ENCODE measurements at places on chromosomes 2 and 18.

DNA sequence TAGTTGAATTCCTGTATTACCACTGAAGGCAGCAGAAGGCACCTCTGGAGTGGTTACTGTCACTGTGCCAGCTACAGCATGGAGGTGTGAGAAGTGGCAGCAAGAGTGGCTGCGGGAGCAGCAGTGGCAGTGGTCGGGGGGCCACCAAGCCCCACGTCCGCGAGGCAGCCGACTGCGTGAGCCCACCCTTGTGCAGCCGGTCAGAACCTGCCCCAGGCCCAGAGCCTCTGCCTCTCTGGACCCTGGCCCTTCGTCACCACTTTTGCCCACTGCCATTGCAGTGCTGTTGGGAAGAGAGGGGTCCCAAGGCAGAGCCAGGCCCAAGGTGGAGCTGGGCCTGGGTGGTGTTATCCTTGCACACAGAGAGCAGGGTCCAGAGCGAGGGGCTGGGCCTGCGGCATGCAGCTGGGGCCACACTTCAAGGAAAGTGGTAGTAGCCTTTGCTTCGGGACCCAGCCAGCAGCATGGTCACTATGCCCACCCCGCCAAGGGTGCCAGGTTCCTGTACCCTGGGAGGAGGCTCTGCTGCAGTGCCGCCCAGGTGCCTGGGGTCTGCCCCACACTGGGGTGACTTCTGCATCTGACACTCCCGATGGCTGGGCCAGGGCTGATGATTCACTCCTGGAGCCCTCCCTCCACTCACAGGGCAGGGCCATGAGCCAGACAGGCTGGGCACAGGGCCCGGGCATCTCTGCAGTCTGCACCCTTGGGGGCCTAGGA, 450.1 kb upstream of the LRATD1 start:
- DNase-seq = no peak

DNA sequence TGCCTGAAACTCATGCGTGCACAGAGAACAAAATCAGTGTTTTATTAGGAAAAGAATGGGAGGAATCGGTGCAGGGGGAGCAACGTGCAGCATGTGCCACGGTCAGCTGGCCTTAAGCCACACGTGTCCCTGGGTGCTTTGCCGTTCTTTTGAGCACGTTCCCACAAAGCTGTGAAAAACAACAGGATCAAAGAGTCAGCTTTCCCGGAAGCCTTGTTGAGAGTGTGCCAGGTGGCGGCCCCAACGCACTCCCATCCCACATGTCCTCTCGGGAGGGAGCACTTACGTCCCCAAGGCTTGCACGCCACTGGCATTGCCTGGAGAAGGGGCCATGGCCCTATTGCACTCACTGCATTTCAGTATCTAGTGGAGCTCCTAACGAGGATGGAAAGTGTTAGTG, 511.2 kb downstream of the EIPR1 start:
- DNase-seq = no peak

GRCh38 chr2:26682155-26682554, 10.4 kb upstream of the KCNK3 start:
- no peak for DNase-seq

- DNase-seq = no peak
Observed at GRCh38 chr18:62198259-62198658, 11.2 kb downstream of the RELCH start.

GRCh38 chr2:98412751-98413458, 31.8 kb upstream of the INPP4A start:
- peak; percentile 22 for DNase-seq

DNA sequence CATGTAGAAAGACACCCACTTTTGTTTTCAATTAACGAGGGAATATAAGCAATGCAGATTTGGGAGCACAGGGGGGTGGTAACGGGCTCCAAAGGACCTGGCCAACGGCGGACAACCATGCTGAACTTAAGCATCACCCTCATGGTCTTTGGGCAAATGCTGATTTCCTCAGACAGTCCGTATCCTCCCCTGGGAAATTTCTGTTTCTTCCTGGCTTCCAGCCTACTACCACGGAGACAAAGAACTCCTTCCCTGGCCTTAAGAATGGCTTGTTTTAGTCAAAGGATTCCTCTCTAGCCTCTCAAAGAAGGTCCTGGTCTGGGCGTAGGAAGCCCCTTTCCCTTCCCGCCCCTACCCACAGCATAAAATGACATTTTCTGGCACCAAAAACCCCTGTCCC, 34.3 kb downstream of the EN1 start:
- no peak for DNase-seq

Measured in activated naive CD4-positive, alpha-beta T cell (primary cell).